Activated T-cell treated with anti-CD3 and anti-CD28 coated beads for 48 hours (primary cell): ENCODE measurements at places on chromosomes 7 and 10.

- DNase-seq, result no peak
Observed at GRCh38 chr7:4642468-4643203, 39.5 kb upstream of the FOXK1 start.

DNA sequence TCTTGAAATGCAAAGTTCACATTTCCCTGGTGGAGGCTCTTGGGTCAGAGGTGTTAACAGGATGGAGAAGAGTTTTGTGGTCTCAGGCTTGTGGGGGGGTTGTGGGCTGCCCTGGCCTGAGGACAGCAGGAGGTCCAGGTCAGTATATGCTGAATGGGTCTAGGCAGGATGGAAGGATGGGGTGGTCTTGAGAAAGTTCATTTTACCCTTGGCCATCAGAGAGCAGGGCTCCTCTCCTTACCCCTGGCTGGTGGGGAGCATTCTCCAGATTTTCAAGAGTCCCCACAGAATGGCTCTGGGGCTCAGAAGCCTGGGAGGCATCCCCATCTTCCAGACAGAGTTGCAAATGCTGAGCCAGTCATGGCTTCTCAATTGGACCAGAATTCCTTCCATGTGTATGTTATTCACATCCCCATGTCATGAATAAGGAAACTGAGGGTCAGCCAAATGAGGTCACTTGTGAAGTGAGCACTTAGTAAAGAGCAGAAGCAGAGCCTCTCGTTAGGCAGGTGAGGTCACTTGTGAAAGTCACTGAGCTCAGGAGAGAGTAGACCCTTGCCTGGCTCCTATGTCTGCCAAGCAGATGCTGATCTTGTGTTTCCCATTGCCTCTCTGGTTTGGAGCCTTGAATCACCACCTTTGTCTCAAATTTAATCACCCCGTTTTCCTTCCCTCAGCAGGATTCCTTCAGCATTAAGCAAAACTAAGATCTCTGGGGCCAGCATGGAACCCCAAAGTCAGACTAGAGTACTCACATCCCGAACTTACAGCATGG is 33.0 kb downstream of the MBL2 start:
- DNase-seq, result no peak

GRCh38 chr10:78045237-78045636 is 11.6 kb downstream of the RPS24 start:
- DNase-seq, result no peak

DNA sequence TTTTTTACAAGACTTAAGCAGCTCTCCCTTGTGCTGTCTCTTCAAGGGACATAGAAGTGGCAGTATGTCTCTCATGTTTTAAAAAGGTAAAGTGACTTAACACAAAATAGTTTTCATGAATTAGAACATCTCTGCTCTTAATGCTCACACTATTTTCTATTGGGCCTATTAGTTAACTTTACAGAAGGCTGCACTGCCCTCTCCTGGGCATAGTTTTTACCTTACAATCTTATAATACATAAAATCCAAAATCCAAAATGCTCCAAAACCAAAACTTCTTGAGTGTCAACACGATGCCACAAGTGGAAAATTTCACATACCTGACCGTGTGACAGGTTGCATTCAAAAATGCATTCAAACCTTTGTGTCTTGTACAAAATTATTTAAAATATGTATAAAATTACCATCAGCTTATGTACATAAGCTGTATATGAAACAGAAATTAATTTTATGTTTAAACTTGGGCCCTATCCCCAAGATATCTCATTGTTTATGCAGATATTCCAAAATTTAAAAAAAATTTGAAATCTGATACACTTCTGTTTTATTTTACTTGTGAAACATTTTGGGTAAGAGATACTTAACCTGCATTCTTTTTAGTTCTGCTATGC is 25.8 kb downstream of the TES start:
- peak; percentile 13 for DNase-seq

DNA sequence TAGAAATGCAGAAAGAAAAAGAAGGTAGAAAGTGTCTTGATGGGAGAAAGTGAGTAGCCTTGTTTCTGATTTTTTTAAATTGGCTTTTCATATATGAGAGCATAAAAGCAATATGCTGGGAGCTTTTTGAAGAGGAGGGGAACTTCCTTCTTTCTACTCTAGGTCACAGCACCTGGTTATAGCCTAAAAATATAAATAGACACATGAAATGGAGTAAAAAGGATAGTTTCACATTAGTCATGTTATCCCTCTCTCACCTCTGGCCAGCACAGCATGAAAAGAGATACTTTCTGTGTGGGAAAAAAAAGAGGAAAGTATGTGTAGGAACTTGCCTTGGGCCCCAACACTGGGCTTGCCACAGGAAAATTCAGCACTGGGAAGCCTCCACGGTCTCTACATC is 292.2 kb upstream of the ZWINT start:
- DNase-seq, result no peak

DNA sequence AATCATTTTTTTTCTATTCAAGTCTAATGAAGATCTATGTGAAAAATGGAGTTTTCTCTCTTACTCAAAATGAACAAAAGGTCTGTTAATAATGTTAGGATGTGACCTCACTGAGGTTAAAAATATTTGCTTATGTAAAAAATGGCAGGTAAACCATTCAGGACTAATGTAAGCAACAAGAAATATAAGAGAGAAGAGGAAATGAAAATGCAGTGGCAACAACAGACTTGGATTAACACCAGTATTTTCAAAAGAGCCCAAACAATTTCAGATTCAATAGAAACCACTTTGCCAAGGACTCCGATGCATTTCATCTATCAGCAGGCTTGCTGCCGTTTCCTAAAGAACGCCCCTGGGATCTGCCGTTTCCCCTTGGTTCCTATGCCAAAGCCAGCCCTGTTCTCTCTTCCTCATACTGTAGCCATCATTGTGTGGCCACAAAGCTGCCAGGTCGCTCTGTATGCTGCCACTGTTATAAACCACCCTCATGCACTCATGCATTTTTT is 66.4 kb downstream of the MTURN start:
- no peak for DNase-seq

- DNase-seq, result no peak
Observed at GRCh38 chr10:126854726-126855495, 50.3 kb upstream of the DOCK1 start.

DNA sequence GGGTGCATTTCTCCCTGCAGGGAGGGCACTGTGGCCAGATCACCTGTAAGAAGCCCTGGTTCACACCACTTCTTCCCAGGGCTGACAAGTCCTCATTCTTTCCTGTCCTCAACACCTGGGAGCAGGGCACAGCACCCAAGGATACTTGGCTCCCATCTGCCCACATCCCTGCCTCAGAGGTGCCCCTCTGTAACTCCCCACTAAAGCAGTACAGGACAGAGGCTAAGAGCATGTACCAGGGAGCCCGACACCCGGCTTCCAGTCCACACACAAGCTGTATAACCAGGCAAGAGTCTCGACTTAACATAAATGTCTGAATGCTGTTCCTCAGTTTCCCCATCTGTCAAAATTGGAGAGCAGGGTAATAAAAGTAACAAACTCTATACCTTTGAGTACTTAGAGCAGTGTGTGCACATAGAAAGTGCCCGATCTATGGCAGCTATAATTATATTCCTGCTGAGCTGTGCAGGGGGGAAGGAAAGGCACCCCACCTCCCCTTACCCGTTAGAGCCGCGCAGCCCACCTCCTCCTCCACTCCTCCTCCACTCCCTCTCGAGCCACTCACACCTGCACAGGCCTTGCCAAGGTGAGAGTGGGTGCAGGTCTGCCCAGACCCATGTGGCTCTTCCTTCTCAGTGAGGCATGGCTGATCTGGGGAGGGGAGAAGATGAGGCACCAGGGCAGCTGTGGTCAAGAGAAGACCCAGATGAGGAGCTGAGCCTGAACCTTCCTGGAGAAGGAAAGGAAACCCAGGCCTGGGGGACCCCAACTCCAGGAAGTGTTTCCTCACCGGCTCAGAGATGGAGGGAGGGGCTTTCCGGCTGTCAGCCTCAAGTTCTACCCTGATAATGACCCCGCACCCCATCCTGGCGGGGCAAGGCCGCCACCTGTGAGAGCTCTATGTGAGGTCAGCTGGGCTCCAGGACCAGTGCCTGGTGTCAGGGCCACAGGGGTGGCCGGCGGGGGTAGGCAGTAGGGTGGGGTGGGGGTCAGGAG is 22.6 kb downstream of the PODXL start:
- no peak for DNase-seq

- no peak for DNase-seq
Observed at GRCh38 chr7:4661871-4662270, 20.2 kb upstream of the FOXK1 start.

DNA sequence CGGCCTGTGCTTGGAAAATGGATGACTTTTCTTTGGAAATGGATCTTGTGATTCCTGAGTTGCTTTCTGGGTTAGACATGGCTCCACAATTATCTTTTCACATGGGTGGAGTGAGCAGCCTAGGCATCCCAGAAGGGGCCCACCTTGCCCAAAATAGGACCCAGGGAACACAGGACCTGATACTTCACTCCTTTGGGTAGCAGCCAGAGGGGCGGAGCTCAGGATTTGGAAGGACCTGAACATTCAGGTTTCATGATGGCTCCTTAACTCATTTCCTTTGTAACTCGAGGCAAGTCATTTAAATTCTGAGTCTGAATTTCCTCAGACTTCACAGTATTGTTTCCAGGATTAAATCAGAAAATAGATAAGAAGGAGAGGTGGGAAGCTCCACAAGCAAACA is 178.3 kb upstream of the ZMIZ1 start:
- no peak for DNase-seq

DNA sequence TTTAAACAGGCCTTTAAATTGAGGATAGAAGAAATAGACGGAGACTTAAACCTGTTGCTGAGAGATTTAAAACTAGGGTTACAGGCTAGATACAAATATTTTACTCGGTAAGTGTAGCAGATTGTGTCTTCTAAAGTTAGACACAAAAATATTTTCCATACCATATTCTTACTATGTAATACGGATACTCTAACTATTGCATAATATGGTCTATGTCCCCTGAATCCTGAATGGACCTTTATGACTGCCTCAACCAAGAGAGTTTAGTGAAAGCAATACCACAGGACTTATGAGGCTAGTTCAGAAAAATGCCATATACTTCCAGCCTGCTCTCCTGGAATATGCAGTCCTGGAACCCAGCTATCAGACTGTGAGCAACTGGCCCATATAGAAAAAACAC is 13.4 kb upstream of the TES start:
- DNase-seq, result no peak

GRCh38 chr10:130654726-130655125 is 518.5 kb downstream of the GLRX3 start:
- DNase-seq, result no peak

- DNase-seq, result no peak
Observed at GRCh38 chr10:36188461-36188860, 546.4 kb upstream of the FZD8 start.

GRCh38 chr7:81079746-81080145 is 160.9 kb upstream of the SEMA3C start:
- DNase-seq, result no peak

- DNase-seq, result no peak
Observed at GRCh38 chr10:78595269-78595619, 473.5 kb upstream of the ZMIZ1 start.
